ENCODE measurements at places on chromosomes 1 and 21. TPM values are rescaled to one million over a fixed set of nuclear protein-coding genes. Genes with fewer than 3 reads are reported as not detected.

S100A8 gene
- total RNA-seq = not detected

GBP7 gene
- not detected for total RNA-seq

ADGRL4 gene
- total RNA-seq = not detected

OR10J1 gene
- not detected for total RNA-seq

SLC9C2 gene
- total RNA-seq = not detected

DCST2 gene
- 0.46 TPM for total RNA-seq

PLPP3 gene
- total RNA-seq = 33.6 TPM

HMGN2 gene
- 426 TPM for total RNA-seq

CD5L gene
- not detected for total RNA-seq

TBX15 gene
- total RNA-seq = 0.07 TPM

SPTA1 gene
- not detected for total RNA-seq

GCLM gene
- 109 TPM for total RNA-seq

KPRP gene
- not detected for total RNA-seq

TCEA3 gene
- not detected for total RNA-seq

SYNC gene
- total RNA-seq = 10.8 TPM

MARK1 gene
- total RNA-seq = 0.06 TPM

C1orf56 gene
- total RNA-seq = 6.9 TPM

WNT9A gene
- 6.6 TPM for total RNA-seq

SELE gene
- total RNA-seq = not detected

TENT5C gene
- total RNA-seq = 0.09 TPM

AVPR1B gene
- not detected for total RNA-seq
